HT-29 (cell line): ENCODE measurements at places on chromosomes 6 and 20. TPM values are rescaled to one million over a fixed set of nuclear protein-coding genes. Genes with fewer than 3 reads are reported as not detected.

DNA sequence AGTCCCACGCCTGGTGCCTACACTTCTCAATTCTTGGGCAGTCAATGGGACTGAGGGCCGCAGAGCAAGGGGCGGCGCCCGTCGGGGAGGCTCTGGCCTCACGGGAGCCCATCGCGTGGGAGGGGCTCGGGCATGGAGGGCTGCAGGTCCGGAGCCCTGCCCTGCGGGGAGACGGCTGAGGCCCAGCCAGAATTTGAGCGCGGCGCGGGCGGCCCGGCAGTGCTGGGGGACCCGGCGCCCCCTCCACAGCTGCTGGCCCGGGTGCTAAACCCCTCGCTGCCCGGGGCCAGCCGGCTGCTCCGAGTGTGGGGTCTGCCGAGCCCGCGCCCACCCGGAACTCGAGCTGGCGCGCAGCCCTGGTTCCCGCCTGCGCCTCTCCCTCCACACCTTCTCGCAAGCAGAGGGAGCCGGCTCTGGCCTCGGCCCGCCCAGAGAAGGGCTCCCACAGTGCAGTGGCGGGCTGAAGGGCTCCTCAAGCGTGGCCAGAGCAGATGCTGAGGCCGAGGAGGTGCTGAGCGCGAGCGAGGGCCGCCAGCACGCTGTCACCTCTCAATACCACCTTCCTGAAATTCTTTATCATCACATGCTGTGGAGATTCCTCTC is 58.5 kb downstream of the BAK1 start:
- DNase-seq: no peak

DNA sequence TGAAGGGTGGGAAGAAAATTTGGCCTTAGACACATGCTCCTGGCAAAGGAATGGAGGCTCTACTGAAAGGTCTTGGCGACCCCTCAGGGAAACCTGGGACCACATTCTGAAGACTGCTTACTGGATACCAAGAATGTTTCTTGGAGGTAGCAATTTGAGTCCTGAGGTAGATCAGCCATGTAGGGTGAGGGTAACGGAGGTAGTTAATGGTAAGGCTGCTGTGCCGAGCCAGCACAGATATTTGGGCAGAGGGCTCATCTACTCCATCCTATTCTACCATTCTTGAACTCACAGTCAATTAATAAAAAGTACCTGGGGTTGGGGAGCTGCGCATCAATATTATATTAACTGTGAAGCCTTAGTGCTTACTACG is 401 bp upstream of the PHF3 start:
- no peak for DNase-seq

- peak; percentile 55 for DNase-seq
These were observed 23.3 kb downstream of the NQO2 start for GRCh38 chr6:3022765-3023662.

GRCh38 chr6:137637121-137637520 is 142.9 kb upstream of the OLIG3 start:
- DNase-seq: peak; percentile 52

DNA sequence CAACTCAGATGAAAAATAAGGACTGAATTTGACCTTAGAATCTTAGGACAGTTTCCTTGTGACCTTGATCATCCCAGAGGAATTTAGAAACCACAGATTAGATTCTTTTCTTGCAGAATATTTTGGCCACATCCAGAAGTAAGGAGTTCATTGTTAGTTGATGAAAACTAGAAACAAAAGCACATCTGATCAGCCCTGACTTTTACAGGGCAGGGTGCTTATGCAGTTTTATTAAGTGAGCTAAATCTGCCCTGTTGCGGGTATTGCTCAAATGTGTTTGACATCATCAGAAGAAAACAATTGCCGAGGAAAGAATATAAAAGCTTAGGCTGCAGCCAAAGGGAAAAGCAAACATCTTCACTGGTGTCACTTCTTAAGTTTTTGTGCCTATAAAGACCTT is 100.8 kb downstream of the MTFR2 start:
- no peak for DNase-seq

- no peak for DNase-seq
These were observed 307.1 kb upstream of the RNF24 start for GRCh38 chr20:4322499-4322898.

- DNase-seq: no peak
These were observed 90.7 kb upstream of the POPDC3 start for GRCh38 chr6:105270511-105270910.

- DNase-seq: peak; percentile 18
These were observed 1.5 kb upstream of the PHIP start for GRCh38 chr6:79079561-79080041.

DNA sequence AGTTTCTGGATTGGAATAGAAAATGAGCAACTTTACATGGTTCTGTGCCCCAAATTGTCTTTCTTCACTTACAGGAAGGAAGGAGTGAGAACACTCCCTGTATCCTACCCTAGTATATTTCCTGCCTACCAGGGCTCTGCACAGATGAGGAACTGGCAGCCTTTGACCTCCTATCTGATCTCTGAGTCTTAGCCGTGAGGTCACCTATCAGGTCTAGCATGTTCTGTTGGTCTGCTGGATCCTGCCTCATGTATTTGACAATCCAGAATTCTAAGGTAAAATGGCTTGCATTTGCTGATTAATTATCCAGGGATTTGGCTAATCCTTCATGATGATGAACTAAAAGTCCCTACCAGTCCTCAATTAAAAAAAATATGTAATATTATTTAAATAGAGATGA is 35.0 kb upstream of the TRAM2 start:
- peak; percentile 52 for DNase-seq

Gene CST5
- not detected in 2 replicates for total RNA-seq

Gene SALL4
- 2.7 and 3.4 TPM in 2 replicates for total RNA-seq

Gene MRPL18
- 98.4 and 101 TPM in 2 replicates for total RNA-seq

Gene EYS
- total RNA-seq: 0.13 and 0.23 TPM in 2 replicates

Gene NT5DC1
- total RNA-seq: 9.4 and 20.5 TPM in 2 replicates

Gene RSPH9
- not detected in 2 replicates for total RNA-seq

Gene SNAP91
- not detected in 2 replicates for total RNA-seq

Gene NMBR
- not detected in 2 replicates for total RNA-seq

Gene CEP250
- total RNA-seq: 19.2 and 30.2 TPM in 2 replicates

Gene RNF182
- not detected in 2 replicates for total RNA-seq
